ENCODE measurements at places on chromosomes 13 and 19. TPM values are rescaled to one million over a fixed set of nuclear protein-coding genes. Genes with fewer than 3 reads are reported as not detected.

GRCh38 chr19:31283701-31284100, 65.5 kb downstream of the TSHZ3 start:
- no peak for DNase-seq

DNA sequence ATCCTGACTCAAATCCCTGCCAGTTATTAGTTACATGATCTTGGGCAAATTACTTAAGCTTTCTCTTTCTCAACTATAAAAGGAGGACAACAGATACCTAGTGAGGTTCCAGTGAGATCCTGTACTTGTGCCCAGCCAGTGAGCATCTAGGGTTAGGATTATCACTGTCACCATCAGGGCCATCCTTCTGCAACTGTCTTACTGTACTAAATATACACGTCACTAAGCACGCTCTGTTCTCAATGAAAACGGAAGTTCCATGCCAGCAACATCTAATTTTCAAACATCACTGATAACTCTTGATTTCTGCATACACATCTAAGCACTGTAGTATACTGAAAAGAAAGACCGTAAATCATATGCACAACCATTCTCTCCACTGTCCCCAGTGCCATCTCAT, 70.0 kb downstream of the FOXO1 start:
- no peak for DNase-seq

- DNase-seq, result no peak
Observed at GRCh38 chr13:71729441-71729840, 137.6 kb downstream of the DACH1 start.

DNA sequence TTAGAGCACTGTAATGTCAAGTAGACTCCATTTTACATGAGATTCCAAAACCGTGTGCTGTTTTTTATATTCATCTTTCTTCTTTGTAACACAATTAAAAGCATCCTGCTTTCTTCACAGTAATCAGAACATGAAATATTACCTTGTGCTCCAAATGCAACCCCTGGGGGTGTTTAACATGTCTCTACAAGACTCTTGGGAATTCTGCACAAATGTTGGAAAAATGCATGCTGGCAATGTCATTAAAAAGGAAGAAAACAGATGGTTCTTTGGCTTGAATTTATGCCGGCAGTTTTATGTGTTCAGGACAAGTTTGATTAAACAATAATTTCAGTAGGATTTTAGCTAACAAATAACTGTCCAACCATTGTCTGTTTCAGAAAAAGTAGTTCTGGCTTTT, 159.1 kb downstream of the LIG4 start:
- DNase-seq, result no peak

- DNase-seq, result no peak
Observed at GRCh38 chr13:94415500-94416237, 63.8 kb downstream of the DCT start.

GRCh38 chr19:39679056-39679790, 23.5 kb downstream of the LGALS16 start:
- DNase-seq, result peak; percentile 76

DNA sequence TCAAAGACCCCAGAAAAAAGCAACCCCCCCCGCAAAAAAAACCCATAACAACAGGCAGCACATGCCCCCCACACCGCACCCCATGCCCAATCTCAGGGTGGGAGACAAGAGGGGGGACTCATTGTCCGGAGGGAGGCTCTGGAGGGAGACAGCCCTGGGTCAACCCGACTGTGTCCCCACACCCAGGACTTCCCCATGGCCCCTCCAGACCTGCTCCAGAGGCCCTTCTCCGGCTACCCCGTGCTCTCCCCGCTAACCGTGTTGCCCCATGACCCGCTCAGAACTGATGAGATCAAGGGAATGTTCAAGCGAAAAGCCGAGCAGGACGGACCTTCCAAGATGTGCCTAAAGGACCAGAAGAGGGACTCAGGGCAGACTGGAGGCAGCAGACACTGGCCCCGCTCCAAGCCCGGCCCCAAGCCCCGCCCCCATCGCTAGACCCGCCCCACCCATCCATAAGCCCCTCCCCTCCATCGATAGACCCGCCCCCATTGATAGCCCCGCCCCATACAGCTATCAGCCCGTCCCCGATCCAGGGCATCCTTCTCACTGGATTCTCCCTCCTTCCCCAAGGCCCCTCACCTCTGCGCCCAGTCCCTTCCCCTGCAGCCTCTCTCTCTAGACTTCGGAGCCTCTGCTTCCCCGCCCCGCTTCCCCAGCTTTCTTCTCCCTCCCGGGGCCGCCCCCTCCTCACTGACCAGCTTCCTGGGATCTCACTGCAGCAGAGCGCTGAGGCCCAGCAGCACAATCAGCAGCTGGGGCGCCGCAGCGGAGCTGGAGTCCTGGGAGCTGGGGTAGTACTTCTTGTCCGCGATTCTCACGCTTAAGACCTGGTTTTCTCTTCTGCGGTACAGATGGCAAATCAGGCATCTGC, 2.2 kb downstream of the BST2 start:
- peak; percentile 78 for DNase-seq

DNA sequence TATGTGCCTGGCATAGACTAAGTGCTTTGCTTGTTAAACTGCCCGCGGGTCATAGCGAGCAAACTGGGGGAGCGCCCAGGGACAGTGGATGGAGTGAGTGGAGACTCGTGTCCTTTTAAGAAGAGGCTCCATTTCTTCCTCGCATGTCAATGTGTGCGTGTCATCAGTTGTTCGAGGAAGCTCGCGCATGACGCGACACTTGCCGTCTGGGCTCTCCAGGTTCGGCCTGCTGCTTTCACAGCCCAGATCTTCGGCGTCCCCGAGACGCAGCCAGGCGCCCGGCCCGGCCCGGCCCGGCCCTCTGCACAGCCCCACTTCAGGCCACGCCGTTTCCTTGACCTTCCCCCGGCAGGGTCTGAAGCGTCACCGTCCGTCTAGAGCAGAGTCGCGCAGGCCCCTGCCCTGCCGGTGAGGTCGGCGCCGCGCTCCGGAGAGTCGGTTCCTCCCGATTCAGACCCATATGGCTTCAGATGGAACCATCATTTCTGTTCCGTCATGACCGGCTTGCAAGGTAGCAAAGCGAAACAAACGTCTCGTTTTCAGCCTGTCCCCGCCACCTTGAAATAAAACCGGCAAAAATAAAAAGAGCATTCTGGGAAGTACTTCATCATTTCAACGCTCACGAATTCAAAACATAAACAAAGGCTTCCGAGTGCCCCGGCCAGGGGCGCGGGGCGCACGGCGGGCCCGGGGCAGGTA, 599 bp upstream of the ARHGEF7 start:
- DNase-seq, result peak; percentile 44

GRCh38 chr19:51600940-51601580, 29.1 kb downstream of the SIGLEC5 start:
- DNase-seq, result peak; percentile 28

- peak; percentile 45 for DNase-seq
Observed at GRCh38 chr19:42693760-42694350, 46.4 kb downstream of the PSG3 start.

- DNase-seq, result no peak
Observed at GRCh38 chr19:55279340-55279739, 570 bp downstream of the HSPBP1 start.

DNA sequence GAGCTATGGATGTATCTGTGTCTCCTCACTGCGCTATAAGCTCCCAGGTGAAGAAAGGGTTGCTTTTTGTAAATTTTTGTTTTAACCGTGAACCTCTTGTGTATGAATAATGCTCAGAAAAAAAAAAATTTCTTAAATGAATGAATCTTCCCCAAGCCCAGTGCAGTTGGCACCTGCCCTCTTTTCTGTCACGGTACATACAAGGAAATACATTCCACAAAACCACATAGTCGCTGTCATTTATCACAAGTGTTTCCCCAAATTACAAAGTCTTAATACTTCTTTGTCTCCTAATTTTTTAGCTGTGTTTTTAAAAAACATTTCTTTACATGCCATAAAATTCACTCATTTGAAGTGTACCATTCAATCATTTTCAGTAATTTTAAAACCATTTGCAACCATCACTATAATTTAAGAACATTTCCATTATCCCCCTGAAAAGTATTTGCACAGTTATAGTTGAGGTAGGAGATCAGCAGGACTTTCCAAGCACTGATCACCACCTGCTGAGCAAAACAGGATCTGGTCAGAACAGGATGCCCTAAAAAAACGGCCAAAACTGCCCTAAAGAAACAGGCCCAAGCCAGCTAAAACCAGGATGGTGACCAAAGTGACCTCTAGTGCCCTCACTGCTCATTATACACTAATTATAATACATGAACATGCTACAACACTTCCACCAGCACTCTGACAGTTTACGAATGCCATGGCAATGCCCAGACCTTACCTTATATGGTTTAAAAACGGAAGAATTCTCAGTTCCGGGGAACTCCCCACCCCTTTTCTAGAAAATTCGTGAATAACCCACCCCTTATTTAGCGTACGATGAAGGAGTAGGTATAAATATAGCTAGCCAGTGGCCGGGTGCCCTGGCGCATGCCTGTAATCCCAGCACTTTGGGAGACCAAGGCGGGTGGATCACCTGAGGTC, 1.3 kb upstream of the TEX30 start:
- no peak for DNase-seq

DNA sequence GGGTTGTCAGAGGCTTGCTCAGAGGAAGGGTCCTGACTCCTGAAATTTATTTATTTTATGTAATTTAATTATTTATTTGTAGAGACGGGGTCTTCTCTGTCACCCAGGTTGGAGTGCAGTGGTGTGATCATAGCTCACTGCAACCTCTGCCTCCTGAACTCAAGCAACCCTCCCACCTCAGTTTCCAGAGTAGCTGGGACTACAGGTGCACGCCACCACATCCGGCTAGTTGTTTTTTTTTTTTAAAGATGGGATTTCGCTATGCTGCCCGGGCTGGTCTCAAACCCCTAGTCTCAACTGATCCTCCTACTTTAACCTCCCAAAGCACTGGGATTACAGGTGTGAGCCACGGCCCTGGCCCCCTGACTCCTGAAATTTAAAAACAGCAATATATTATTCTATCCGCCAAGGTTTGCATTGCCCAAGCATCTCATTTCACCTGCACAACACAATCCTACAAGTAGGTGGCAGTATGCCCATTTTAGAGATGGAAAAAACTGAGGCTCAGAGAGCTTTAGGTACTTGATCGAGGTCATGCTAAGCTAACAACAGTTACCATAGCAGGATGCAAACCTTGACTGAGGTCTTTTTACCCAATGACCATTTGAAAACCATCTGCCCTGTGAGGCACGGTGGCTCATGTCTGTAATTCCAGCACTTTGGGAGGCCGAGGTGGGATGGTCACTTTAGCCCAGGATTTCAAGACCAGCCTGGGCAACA, 18.1 kb downstream of the ARHGEF18 start:
- peak; percentile 45 for DNase-seq

DNA sequence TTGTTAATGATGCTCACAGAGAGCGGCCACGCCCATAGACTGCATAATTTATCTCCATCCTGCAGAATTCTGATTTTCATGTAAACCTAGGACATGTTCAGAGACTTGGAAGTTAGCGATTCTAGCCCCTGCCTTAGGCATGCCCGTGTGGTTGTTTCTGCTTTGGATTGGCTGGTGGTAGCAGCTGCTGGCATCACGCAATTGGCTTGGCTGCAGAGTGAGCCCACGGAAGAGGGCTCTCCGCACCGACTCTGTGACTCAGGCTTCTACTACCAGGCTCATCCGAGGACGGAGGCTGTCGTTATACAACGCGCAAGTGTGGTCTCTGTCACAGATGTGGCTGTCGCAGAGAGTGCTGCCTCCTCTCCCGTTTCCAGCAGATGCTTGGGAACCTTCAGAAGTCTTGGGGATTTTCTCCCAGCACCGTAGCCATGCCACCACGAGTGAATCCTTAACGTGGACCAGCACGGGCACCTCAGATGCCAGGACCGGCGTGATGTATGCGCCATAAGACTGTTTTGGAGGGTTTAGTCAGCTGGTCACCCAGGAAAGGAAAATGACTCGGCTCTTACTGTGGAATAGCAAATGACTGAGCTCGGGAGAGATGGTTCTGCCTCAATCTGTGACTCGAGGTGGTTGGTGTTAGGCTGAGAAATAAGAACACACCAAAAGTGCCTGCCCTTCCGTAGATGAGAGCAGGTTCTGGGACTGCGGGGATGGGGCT, 61.0 kb upstream of the F7 start:
- no peak for DNase-seq

DNA sequence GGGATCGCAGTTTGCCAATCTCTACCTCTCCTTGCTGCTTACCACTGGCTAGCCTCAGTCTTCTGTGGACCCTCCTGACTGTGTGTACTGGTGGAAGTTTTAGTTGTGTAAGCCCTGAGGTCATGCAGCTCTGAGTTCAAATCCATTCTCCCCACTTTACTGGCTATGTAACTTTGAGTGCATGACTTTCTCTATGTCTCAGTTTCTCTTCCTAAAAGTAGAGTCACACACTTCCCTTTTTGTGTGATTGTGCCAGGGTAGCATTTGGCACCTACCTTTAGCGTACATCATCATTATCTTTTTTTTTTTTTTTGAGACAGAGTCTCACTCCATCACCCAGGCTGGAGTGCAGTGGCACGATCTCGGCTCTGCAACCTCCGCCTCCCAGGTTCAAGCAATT, 70.3 kb downstream of the MAP4K1 start:
- no peak for DNase-seq

GRCh38 chr19:27742041-27742440, 1470.9 kb downstream of the UQCRFS1 start:
- DNase-seq, result no peak

- DNase-seq, result peak; percentile 44
Observed at GRCh38 chr19:51116736-51117286, 7.9 kb upstream of the SIGLEC9 start.

DNA sequence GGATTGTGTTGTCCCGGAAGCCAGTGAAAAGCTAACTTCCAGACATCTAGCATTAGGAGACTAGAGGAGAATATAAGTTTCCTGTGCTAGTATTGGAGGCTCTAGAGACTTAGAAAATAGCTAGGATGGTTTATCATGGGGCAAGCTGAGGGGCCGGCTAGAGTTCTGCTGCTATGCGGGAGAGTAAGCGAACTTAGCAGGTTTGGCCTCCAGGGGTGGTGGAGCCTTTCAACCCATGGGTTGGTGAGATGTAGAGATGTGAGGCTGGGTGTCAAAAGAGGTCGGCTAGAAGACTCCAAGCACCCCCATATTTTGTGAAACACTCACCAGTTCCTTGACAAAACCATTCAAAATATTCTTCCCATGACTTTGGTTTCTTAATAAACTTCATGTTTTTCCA, 4.4 kb downstream of the SULT2A1 start:
- DNase-seq, result no peak

GRCh38 chr13:91346850-91347201, 661 bp upstream of the MIR17HG start:
- peak; percentile 77 for DNase-seq

The UFM1 gene
- total RNA-seq, result 36.7 TPM

The PCDH17 gene
- total RNA-seq, result not detected

The APLP1 gene
- 3.0 TPM for total RNA-seq

The GRK1 gene
- 0.21 TPM for total RNA-seq

The LILRB1 gene
- not detected for total RNA-seq

The ZNF681 gene
- total RNA-seq, result 9.1 TPM

The C2CD4C gene
- total RNA-seq, result 0.11 TPM

The LHB gene
- total RNA-seq, result 0.39 TPM

The NCAN gene
- total RNA-seq, result not detected

The RAB3A gene
- 5.6 TPM for total RNA-seq

The PSG3 gene
- total RNA-seq, result not detected

The ZNF439 gene
- 11.4 TPM for total RNA-seq
